ENCODE measurements at places on chromosomes 1 and 21.

DNA sequence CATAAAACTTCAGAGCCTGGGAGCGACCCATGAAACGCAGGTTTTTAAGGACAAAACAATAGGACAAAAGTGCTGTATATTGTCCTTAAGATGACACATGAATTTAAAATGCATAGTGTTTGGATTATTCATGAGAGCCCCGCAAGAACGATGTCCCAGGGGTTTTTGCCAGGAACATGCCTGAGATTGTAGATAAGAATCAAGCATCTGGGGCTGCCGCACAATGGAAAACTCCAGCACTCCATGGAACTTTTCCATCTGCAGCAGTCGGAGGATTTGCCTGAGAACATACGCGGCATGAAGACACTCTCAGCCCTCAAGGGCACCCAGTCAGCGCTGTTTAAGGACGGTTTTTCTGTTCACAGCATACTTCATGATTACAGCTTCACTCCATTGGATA lies 5.3 kb upstream of the ERG start:
- no peak for DNase-seq

GRCh38 chr1:41330588-41331545 lies 30.4 kb upstream of the FOXO6 start:
- no peak for DNase-seq

DNA sequence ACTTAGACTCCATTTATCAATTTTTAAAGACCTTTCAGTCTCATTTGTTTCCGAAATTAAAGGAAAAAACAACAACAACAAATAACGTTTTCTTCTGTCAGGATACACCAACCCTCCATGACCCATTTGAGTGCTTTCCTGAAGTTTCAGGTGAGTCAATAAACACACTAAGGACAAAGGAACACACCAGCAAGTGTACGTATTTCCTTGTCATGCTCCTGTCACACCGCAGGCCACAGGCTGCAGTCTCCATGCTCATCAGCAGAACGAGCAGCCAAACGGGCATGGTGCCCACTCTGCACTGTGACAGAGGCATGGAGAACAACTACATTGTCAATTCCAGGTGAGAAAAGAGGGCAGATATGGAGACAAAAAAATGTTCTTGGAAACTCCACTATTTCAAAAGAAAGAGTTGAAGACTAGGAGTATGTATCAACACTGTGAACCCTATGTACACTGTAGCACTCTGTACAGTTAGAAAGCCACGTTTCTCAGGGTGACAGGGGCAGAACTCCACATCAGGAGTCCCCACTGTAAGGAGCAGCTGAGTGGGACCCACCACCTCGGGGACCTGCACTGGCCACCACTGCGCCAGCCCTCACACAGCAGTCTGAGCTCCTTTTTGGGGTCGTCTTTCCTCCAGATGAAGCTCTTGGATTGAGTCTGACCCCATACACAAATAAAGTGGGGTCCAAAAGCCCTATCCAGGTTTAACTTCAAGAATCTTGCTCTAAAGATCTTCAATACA lies 2.6 kb downstream of the PTTG1IP start:
- no peak for DNase-seq

DNA sequence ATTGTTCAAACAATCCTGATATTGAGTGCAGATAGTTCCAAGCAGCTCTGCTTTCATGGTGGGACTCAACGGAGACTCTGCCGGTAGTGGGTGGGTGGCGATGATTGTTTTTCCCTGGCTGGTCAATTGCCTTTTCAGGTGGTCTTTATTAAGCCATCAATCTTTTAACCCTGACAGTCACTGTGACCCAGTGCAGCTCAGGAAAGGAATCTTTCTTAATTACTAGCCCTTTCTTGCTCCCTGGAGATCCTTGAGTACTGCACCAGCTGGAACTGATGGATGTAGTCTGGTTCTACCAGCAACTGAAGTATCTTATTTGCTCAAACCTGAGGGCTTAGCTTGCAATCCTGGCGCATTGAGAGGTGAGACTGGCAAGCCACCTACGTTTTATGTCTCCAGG lies 196.4 kb downstream of the PLPP3 start:
- no peak for DNase-seq

DNA sequence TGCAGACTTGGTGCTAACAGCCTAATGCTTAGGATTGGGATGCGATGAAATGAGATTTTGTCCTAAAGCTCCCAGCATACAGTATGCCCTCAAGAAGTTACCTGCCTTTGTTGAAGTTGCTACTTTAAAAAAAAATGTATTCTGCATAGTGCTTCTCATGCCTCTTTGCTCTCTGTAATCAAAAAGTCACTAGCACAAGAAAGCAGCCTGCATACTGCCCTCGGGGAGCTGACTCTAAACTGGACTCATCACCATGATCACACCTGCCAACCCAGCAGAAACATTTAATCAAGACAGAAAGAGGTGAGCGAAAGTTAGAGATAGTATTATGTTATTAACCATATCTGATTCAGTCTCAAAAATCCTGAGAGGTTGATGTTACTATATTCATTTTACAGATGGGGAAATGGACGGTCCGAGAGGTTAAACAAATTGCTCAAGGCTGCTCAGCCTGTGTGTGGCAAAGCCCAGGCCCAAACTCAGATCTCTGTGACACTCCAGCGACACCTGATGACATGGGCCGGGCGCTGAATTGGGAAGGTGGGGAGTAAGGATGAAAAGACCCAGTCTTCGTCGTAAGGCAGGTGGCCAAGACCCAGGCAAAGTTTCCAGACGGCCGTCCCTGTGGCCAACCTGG lies 1.1 kb downstream of the BATF3 start:
- DNase-seq, result no peak

GRCh38 chr1:184945678-184946412 lies 28.5 kb downstream of the NIBAN1 start:
- peak; percentile 62 for DNase-seq

- DNase-seq, result no peak
These were observed 277.2 kb upstream of the GJB5 start for GRCh38 chr1:34477632-34478141.

DNA sequence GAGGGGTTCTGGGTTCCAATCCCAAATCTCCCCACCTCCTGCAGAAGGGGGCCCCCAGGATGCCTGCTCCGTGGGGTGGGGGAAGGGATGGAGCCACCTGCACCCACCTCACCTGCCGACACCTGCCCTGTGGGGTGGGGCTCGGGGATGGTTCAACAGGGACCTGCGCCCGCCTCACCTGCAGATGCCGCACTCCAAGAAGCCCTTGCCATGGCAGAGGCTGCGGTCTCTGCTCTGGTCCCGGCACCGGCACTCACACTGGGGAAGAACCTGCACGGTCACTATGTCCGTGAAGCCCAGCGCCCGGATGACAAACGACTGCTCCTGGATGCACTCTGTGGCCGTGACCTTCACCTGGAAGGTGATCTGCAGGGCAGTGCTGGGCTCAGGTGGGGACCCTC lies 18.1 kb upstream of the PTTG1IP start:
- no peak for DNase-seq

GRCh38 chr1:222950892-222951291 lies 136.1 kb downstream of the DISP1 start:
- no peak for DNase-seq

DNA sequence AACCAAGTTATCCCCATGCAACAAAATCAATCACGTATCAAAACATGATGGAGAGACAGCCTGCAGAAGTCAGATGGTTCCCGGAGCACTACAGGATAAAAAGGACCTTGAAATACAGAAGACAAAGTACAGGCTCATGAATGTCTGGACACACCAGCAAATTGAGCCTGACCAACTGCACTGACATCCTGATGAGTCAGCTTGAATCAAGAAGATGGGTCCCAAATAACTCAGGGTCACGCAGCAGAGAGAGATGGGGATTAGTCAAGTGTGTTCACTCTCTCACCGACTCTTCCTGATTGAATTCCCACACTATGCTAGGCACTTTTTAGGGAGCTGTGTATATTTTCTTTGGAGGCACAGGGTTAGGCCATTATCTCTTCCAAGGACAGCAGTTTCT lies 71.1 kb upstream of the DIRAS3 start:
- DNase-seq, result no peak

DNA sequence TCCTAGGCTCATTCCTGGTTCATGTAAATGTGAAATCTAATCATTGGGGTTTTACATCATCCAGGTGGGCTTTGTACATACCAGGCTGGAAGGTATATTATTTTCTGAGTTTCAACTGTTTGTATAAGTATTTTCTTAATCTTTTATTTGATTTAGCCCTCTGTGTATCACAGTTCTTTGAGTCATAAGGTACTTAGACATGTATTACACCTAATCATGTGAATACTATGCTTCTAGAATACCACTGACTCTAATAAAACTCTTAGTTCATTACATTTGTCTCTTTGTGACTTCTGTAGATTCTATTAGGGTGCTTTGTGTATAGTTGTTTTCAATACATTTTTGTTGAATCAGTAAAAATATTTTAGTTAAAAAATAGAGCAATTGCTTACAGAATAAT lies 92.8 kb downstream of the ZFYVE9 start:
- DNase-seq, result no peak

GRCh38 chr1:209397371-209397770 lies 186.1 kb upstream of the CAMK1G start:
- DNase-seq, result no peak

GRCh38 chr1:237012788-237013383 lies 8.6 kb upstream of the MT1HL1 start:
- no peak for DNase-seq

DNA sequence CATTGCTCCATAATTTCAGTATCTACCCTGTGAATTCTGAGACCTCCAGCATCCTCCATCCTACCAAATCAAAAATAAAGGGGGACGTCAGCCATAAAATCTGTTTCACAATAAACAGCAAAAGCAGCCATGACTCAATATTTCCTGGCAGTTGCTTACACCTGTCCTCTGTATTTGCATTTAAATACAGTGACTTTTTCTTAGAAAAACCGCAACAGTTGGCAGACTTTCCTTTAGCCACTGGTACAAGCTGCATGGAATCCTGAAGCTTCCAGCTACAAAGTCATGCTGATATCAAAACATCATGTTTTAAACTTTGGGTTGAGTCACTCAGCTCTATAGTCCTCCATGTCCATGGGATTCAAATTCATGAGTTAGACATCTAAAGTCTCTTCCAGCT lies 278.0 kb upstream of the KAZN start:
- DNase-seq, result no peak

- no peak for DNase-seq
These were observed 55.9 kb downstream of the HHAT start for GRCh38 chr1:210384625-210385024.

DNA sequence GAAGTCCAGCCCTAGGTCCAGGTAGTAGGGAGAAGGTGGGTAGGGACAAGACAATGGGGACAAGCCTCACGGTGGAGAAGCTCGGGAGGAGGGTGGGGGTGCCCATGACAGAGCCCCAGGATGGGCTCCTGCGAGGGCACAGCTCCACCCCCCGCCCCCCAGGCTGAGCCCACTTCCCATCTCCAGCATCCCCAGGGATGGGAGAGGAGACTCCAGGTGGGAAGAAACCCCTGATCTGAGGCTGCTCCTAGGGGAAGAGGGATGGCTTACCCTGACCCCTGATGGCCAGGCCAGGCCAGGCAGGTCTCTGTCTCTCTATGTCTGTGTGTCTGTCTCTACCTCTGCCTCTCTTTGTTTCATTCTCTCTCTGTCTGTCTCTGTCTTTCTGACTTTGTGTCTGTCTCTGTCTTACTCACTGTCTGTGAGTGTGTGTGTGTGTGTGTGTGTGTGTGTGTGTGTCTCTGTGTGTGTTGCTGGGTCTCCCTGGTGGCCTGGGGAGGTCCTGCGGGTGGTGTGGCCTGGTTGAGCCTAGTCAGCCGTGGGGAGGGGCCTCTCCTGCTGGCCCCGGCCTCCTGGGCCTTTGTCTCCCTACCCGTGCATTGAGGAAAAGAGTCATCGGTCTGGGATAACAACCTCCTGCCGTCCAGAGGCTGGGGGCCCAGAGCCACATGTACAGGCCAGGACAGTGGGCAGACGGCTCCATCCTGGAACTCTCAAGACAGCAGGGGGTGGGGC lies 45.7 kb downstream of the WNT9A start:
- DNase-seq, result no peak

DNA sequence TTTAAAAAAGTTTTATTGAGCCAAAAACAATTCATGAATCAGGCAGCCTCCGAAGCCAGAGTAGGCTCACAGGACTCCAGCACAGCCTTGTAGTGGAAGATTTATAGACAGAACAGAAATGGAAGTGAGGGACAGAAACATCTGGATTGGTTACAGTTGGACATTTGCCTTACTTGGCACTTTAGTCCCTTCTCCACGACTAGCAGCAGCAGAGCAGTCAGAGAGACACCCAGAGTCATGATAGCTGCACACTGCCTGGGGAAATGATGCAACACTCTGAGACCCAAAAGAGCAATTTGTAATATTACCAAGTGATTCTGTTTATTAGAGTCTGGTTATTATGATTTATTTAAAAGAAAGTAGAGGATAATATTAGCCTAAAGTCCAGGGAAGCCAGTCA lies 72.2 kb upstream of the KRTAP11-1 start:
- DNase-seq, result peak; percentile 16

DNA sequence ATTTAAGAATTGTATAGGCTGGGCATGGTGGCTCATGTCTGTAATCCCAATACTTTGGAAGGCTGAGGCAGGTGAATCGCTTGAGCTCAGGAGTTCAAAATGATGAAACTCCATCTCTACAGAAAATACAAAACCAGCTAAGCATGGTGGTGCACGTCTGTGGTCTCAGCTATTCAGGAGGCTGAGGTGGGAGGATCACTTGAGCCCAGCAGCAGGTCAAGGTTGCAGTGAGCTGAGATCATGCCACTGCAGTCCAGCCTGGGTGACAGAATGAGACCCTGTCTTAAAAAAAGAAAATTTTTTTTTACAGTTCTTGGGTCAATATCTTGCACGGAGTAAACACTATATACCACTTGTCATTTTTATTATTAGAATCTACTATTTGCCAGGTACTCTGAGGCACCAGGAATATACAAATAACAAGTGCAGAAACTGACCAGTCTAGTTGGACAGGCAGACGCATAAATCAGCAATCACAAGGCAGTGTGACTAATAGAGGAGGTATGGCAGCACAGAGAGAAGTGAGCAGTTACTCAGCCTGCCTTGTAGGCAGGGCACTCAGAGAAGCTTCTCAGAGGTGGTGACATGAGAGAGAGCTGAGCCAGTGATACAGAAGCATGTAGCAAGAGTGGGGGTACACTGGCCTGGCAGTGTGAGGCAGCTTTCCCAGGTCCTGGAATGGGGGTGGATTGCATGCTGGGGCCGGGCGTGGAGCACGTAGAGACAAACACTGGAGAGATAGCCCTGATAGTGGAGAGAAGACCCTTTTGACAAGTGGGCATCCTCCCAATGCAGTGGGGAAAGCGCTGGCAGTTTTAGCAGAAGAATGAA lies 8.0 kb downstream of the PHLDA3 start:
- DNase-seq, result no peak

GRCh38 chr1:243595527-243596210 lies 254.4 kb downstream of the AKT3 start:
- DNase-seq, result no peak

DNA sequence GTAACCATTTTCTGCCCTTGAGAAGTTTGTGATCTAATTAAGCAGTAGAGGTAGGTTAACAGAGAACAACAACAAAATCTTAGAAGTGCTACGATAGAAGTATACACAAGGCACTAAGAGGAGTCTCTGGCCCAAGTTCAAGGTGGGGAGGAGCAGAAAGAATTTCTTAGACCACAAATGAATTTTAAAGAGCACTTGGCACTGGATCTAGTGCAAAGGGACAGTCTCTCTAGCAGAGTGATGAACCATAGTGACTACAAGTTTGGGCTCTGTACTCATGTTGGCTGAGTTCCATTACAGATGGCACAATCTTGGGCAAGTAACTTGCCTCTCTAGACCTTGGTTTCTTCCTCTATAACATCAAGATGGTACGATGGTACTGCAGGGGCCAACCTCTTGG lies 33.3 kb upstream of the PIGC start:
- no peak for DNase-seq

Data from hindlimb muscle (tissue), 1 donor.